SJSA1 (cell line): ENCODE measurements at places on chromosomes 2 and 18. TPM values are rescaled to one million over a fixed set of nuclear protein-coding genes. Genes with fewer than 3 reads are reported as not detected.

The CNDP1 gene
- not detected in 2 replicates for total RNA-seq

The RGPD6 gene
- total RNA-seq = 12.7 and 30.9 TPM in 2 replicates

The RRM2 gene
- 180 and 209 TPM in 2 replicates for total RNA-seq

The TMEM200C gene
- total RNA-seq = 3.9 and 8.1 TPM in 2 replicates

The THUMPD2 gene
- total RNA-seq = 16.1 TPM in 2 replicates

The HOXD11 gene
- total RNA-seq = not detected in 2 replicates

- no peak for DNase-seq
Measured at GRCh38 chr2:237185553-237185925, 99.8 kb downstream of the COPS8 start.

DNA sequence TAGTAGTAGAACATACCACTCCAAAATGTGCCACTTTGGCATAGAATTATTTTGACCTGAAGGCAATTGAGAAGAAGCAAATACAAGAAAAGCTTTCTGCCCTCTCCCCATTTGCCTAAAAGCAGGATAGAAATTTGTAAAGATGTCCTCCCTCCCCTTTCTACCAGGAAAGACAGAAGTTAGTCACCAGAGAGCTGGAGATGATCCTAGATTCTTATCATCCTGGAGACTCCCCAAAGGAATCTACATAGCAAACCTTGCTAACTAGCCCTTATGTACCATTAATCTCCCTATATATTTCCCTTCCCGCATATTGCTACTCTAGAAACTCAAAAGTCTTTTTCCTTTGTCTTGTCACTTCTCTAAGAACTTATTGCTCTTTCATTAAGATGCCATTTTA is 12.6 kb upstream of the TMEM37 start:
- no peak for DNase-seq

DNA sequence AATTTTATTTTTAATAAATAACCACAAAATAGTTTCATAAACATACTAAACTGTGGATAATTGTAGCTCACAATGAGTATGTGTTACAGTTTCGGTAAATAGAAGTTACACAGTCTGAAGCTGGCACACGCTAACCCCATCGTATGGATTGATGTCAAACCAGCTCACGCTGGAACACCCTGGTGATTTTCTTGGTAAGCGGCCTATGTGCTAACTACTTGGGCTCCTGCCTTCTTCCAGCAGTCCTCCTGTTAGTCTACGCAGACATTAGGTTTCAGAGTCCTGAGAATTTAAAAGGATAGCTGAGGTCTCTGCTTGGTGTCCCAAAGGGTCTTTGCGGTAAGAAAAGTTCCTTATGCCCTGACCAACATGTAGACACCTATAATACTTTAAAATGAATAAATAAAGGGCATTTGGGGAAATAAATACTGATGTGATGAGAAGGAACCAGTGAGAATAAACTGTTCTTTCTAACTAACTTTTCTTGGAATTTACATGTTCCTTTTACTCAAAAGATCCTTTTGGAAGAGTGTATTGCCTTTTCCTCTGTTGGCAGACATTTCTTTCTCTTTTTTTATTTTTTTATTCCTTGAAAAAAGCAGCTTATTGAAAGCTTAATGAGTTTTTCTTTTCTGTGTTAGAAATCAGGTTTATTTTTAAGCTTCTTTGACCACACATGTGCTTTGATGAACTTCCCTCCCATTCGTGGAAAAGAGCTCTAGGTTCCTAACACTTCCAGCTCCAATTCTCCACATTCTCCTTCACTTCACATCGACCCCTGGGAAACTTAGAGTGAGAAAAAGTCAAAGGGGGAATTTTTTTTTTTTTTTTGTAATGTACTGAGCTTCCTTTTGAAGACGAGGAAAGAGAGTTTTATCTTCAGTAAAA is 322.2 kb downstream of the IRS1 start:
- DNase-seq = no peak

GRCh38 chr2:232577841-232578240 is 27.4 kb downstream of the EIF4E2 start:
- no peak for DNase-seq

GRCh38 chr2:174835797-174836255 is 71.6 kb upstream of the CHRNA1 start:
- peak; percentile 88 for DNase-seq

DNA sequence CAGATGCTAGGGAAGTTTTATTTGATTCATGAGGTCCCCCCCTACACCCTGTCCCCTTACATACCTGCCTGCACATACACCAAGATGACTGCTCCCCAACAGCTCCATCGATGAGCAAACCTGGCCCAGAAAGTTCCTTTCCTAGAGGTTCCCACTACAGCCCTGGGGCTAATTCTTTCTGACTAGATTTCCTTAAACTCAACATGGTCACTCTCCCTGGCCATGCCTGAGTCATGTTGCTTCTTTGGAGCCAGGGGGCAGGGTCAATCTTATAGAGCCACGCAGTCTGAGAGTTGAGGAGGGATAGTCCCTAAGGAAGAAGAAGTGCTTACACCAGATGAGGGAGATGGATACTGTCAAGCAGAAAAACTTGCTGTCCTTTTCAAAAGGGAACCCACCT is 67.7 kb upstream of the GLI2 start:
- DNase-seq = peak; percentile 12

DNA sequence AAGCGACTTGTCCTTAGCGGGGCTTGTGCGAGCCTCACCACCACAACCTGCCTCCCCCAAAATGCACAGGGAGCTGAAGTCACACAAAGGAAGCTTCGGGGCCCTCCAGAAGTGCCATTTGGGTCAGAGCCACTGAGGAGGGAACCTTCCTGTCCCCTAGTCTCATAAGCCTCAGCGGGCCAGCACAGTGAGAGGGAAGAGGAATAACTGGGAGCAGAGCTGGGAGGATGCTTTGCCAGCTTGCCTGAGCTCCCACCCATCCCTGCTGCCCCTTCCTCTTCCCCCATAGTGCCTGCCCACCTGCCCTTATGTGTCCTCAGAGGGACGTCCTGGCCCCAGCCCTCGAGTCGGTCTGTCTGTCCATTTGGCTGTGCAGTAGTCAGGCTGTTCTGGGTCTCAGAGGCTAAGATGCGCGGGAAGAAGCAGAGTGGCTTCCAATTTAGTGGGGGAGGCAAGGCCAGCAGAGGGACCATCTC is 51.8 kb upstream of the GPR17 start:
- no peak for DNase-seq

- DNase-seq = no peak
Measured at GRCh38 chr2:193336781-193337180, 1142.0 kb upstream of the TMEFF2 start.

- peak; percentile 20 for DNase-seq
Measured at GRCh38 chr18:76713432-76713831, 108.9 kb upstream of the ZNF236 start.

DNA sequence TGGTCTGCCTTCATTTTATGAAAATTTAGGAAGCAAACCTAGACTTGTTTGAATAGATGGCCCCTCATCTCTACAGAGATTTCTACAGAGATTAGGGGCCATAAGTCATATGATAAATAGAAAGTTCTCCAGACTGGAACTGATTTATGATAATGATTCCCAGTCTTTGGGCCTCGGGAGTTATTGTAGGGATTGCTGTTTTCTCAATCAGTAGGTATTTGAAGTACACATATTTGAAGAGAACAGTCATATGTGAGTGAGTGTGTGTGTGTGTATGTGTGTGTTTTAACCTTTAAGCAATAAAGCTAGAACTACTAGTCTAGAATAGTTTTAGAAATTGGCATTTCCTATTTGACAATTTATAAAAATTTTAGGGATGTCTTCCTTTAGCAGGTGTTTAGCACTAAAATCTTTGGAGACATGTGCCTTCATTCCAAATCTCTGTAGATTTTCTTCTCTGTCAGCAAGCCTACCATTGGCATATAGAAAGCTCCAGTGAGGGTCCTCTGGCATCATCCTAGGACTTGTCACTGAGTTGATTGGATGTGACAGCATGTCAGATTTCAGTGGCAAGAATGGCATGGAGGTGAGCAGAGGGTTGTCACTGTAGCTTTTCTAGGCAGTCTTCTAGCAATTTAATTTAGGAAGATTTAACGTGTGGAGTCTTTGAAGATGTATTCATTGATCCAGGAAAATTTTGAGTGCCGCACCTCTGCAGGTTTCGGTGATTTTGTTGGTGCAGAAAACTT is 71.2 kb downstream of the MYO1B start:
- DNase-seq = no peak

DNA sequence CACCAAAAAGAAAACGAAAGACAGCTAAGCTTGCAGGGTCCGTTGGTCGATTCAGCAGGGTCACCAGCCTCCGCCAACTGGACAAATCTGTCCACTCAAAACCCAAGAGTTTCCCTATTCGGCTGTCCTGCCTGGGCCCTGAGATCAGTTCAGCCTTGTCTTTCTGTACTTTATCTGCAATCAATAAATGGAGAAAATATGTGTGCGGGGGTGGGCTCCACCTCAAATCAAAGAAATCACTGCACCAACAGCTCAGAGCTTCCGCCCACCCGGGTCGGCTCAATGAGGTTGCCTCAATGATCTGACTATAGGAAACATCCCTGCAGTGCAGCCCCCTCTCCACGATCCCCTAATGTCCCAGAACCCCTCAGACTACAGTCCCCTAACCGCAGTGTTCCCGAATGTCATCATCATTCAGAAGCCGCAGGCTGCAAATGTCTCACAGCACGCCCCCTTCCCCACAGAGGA is 447 bp downstream of the GGCX start:
- no peak for DNase-seq

- peak; percentile 99 for DNase-seq
Measured at GRCh38 chr2:237500681-237501424, 13.8 kb downstream of the MLPH start.

GRCh38 chr2:211086049-211086448 is 529.6 kb downstream of the CPS1 start:
- DNase-seq = no peak

GRCh38 chr2:101520246-101520645 is 45.3 kb upstream of the RFX8 start:
- DNase-seq = no peak

GRCh38 chr2:26735097-26735496 is 29.0 kb upstream of the SLC35F6 start:
- DNase-seq = no peak

DNA sequence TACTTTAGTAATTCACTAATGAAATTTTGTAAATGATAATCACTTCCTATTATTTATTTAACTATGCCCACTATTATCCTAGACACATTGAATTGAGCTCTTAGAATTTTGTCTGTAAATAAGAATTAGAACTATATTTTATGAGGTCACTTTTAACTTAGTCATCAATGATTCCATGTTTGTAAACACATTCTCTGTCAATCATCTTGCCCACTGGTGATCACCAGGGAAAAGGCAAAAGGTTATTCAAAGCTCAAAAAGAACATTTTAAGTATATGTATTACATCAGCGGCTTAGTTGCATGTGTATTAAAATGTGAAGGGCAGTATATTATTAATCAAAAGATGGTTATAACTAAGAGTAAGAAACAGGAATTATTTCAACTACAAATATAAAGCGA is 25.2 kb downstream of the SCN9A start:
- DNase-seq = no peak

- no peak for DNase-seq
Measured at GRCh38 chr2:149446748-149447147, 116.4 kb downstream of the LYPD6 start.

DNA sequence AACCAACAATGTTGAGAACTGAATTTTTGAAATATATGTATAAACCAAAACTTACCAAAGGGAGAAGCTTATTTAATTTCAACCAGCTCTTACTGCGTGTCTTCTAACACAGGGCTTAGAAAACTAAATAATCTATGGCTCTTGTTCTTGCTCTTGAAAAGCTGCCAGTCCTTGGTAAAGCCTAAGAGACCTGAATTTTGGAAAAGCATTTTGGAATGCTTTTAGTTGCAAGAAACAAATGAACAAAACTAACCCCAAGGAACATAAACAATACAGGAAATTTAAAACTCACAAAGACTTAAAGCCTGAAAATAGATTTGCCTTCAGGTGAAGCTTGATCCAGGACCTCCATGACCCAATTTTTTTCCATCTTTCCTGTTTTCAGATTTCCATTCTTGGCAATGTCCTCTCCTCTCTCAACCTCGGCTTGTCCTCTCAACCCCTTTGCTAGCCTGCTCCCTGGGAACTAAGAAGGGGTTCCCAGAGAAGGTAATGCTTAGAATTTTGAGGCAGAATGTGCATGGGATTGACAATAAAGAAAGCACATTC is 169.8 kb upstream of the NCK2 start:
- no peak for DNase-seq

DNA sequence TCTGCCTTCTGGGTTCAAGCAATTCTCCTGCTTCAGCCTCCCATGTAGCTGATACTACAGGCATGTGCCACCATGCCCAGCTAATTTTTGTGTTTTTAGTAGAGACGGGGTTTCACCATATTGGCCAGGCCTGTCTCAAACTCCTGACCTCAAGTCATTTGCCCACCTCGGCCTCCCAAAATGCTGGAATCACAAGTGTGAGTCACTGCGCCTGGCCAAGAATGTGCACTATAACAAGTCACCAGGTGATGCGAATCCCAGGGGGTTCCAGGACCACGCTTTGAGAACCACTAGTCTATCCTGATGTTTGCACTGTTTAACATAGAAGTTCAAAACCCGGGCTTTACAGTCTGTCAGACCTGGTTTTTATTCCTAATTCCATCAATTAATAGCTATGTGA is 144.8 kb downstream of the SUCLG1 start:
- no peak for DNase-seq

- no peak for DNase-seq
Measured at GRCh38 chr2:237530472-237531433, 35.6 kb upstream of the PRLH start.

DNA sequence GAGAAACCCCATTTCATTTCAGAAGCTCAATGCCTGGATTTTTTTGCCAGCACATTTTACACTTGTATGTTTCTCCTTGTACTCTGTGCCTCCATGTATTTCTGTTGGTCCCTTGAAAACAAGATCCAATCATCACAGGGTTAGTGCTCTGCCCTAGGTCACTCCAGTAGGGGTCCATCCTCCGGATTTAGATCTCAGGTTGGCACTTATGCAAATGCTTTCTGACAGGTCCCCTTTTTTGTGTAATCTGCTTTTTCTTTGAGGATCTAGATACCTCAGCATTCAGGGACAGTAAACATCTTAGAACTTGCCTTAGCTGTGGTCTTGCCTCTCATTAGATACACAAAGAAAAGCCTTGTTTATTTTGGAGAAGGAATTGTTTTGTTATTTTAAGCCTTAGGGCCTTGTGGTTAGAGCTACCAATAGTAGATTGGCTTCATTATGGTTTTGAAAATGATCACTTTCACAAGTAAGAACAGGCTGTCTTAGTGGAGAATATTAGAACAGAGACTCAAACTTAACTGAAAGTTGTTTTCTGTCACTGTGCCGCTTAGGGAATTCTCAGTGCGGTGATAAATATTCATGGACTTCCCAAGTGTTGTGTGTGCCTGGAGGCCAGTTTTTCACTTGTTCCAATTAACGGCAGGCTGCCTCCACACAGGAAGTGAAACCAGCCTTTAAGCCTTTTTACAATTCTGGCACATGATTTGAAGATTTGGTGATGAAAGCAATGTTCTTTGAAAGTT is 7.8 kb downstream of the MERTK start:
- no peak for DNase-seq
